Stimulated activated CD4-positive, alpha-beta T cell treated with anti-CD3 and anti-CD28 coated beads, TNF-alpha, amount 100 ng/mL, for 1 hour (primary cell): ENCODE measurements at places on chromosomes 4 and X.

DNA sequence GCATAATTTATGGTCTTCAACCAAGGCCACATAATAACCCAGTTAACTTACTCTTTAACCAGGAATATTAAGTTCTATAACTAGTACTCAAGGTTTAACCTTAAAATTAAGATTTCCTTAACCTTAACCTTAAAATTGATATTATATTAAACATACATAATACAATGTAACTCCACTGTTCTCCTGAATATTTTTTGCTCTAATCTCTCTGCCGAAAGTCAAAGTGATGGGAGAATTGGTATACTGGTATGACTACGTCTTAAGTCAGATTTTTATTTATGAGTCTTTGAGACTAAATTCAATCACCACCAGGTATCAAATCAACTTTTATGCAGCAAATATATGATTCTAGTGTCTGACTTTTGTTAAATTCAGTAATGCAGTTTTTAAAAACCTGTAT, 22.8 kb downstream of the EREG start:
- DNase-seq: no peak

- no peak for DNase-seq
These were observed 34.7 kb downstream of the FGF2 start for GRCh38 chr4:122861172-122861943.

DNA sequence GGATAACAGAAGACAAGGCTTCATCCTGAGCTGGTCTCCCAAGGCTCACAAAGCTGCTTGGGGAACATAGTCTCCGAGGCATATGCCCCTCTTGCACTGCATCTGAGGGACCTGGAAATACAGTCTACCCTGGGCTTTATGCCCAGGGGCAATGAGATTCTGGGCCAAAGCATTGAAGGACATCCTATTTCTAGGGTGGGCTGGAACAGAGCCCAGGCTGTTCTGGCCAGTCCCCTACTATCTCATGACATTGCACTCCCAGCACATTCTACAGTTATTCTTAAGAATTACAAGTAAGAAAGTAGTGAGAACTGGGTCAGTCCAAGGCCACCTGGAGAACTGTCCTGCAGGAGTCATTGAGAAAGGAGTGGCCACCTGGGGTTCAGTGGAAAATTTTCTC, 107.6 kb downstream of the USP46 start:
- DNase-seq: no peak

DNA sequence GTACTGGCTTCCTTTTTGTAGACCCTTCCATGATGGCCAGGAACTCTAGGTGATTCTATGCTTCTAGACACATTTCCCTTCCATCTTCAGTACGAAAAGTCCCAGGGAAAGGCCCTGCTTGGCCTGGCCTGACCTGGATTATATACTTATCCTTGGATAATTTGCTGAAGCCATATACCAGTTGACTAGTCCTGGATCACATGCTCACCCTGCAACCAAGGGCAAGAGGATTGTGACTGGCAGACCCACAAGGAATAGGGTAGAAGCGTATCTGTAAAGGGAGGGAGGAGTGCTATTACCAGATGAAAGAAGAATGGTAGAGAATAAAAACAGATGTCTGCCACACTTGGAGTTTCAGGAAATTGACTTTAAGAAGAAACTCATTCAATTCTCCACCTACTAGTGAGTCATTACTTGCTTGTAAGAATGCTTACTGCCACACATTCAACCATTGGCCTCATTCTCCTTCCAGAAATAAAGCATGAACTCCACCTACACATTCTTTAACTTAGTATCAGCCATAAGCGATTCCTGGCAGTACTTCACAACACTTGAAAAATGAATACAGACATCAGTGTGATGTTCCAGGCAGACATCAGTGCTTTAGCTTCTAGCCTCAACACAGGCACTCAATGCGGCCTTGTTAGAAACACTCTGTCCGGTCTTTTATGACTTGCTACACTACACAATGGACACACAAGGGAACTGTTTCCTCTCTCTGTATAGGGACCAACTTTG, 141.8 kb downstream of the CBR4 start:
- DNase-seq: no peak

GRCh38 chr4:75343333-75343732, 170.9 kb downstream of the RCHY1 start:
- DNase-seq: no peak
